GM23248 (cell line): ENCODE measurements at places on chromosomes 7 and 10. TPM values are rescaled to one million over a fixed set of nuclear protein-coding genes. Genes with fewer than 3 reads are reported as not detected.

PPP1R3C gene
- 193 and 238 TPM in 2 replicates for total RNA-seq

ETV1 gene
- total RNA-seq: 13.7 and 14.5 TPM in 2 replicates

KCNH2 gene
- total RNA-seq: not detected in 2 replicates

RHEB gene
- 86.4 and 91.4 TPM in 2 replicates for total RNA-seq

CUBN gene
- 0.65 and 2.8 TPM in 2 replicates for total RNA-seq

GRCh38 chr10:70742537-70743429 lies 42.4 kb downstream of the TBATA start:
- peak; percentile 45 for DNase-seq

DNA sequence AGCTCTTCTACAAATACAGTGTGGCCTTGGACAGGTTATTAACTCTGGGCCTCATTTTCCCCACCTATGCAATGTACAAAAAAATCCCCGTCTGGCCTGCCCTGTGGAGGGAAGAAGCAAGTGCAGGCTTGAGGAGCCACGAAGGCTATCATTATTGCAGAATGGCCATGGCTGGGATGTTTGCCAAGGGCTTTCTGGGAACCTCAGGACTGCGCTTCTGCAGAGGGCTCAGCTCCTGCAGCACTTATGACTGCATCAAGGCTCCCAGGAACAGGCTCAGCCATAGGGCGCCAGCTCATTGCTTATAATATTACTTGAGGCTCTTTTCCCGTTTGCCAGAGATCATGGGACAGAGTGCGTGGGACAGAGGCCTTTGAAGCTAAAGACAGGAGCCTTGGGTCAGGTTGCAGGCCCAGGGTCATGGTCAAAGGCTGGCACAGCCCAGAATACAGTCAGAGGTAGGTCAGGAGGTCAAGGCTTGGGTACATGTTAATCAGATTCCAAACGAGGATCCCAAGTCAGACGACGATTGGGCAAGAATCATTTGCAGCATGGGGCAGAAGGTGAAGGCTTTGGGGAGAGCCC lies 20.6 kb upstream of the C10orf105 start:
- DNase-seq: no peak

GRCh38 chr7:77830649-77831355 lies 32.2 kb downstream of the PHTF2 start:
- peak; percentile 8 for DNase-seq

DNA sequence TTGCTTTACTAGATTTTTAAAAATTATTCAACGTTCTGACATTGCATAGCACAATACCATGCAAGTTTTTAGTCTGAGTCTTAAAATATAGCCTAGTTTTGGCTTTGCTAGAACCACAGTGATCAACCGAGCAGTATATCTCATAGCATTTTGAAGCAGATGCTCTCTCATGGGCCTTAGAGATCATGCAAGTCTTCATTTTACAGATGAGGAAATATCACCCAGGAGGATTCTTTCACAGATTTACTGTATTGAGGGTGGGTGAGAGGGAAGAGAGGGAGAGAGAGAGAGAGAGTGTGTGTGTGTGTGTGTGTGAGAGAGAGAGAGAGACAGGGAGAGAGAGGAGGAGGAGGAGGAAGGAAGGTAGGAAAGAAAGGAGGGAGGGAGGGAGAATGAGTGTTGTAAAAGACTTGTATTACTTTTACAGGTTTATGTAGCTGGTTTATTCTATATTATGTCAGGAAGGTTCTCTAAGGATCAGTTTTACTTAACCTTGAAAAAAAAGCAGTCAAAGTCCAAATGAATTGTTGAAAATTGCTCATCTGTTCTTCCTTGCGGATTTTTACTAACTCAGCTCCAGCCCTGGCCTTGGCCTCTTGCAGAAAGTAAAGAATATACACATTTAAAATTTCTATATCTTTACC lies 14.2 kb upstream of the NPTX2 start:
- no peak for DNase-seq

GRCh38 chr10:73060738-73061635 lies 35.7 kb downstream of the P4HA1 start:
- peak; percentile 48 for DNase-seq

- no peak for DNase-seq
Measured at GRCh38 chr10:78384049-78384431, 350.4 kb downstream of the RPS24 start.

DNA sequence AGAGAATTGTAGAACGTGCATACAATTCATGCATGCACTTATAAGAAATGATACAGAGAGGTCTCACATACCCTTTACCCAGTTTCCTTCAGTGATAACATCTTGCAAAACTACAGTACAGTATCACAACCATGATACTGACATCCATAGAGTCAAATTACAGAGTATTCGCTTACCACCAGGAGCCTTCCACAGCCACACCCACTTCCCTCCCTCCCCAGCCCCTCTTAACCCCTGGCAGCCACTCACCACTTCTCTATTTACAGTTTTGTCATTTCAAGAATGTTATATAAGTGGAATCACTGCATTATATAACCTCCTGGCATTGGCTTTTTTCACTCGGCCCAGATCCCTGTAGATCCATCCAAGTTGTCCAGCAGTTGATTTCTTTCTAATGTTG lies 143.8 kb downstream of the ZNF248 start:
- DNase-seq: no peak

DNA sequence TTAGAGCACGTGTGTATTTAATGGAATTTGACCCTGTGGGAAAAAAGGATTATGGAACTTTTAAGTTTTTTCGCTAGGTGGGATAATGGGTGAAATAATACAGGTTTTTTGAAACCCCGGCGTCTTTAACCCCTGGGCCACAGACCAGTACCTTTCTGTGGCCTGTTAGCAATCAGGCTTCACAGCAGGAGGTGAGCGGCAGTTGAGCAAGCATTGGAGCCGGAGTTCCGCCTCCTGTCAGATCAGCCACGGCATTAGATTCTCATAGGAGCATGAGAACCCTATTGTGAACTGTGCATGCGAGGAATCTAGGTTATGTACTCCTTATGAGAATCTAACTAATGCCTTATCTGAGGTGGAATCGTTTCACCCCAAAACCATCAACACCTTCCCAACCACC lies 28.6 kb downstream of the WAC start:
- DNase-seq: no peak

DNA sequence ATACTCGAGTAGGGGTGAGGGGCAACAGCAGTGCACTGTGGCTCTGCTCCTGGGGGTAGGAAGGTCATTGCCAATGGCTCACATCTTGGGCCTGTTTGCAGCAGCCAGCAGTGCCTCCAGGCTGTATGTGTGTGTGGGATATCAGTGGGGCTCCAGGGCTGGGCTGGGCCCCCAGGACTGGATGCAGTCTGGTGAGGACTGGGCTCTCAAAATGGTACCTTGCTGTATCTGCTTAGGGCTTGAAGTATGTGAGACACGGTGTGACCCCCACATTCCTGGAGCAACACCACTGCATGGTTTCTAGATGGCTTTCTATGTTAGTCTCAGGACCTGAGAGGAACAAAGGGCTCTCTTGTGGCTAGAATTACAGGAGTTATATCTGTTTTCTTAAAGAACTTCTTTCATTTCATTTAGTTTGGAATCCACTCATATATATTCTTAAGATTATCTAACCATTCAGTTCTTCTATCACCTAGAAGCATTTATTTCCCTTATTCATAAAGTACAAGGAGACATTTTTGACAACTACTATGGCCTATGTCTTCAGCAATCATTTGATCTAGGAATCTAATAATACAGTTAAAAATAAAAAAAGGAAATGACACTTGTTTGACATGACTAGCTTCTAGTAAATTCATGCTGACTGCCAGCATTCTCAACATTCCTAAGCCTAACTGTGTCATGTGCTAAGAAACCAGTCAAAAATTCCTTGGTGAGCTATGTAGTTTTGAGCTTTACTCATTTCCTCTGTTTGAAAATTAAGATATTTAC lies 443.2 kb upstream of the SEMA3A start:
- DNase-seq: peak; percentile 89

- DNase-seq: no peak
Measured at GRCh38 chr7:129556607-129557133, 54.3 kb downstream of the SMKR1 start.

- DNase-seq: no peak
Measured at GRCh38 chr7:124777268-124777667, 11.7 kb upstream of the GPR37 start.
